ENCODE measurements at places on chromosomes 7 and 10.

DNA sequence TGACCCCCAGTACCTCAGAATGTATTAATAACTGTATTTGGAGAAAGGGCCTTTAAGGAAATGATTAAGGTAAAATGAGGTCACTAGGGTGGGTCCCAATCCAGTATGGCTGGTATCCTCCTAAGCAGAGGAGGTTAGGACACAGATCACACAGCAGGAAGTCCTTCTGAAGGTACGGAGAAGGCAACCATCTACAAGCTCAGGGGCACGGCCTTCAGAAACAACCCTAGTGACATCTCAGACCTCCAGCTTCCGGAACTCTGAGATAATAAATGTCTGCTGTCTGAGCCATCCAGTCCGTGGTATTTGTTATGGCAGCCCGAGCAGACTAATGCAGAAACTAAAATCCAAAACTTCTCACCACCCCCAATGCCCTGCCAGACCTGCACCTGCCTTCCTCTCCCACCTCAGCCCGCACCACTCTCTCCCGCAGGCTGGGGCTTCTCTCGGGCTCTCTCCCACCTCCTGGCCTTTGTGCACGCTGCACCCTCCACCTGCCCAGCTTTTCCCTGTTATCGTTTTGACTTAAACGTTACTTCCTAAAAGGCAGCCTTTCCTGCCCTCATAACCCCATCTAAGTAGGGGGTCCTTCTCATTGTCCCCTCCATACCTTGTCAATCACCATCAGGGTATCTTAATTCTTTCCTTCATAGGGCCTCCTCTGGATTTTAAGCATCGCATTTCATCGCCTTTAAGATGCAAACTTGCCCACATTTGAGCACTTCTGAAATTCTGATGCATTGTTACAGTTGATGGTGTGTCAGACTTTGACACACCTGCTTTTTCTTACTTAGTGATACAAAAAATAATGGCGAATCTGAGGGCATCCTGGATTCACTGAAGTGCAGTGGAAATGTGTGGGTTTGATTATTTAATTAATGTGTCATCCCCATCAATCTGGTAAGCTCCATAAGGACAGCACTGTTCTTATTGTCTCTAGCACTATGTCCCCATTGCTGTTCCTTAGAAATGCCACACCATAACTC is 32.2 kb upstream of the AQP1 start:
- DNase-seq = no peak

DNA sequence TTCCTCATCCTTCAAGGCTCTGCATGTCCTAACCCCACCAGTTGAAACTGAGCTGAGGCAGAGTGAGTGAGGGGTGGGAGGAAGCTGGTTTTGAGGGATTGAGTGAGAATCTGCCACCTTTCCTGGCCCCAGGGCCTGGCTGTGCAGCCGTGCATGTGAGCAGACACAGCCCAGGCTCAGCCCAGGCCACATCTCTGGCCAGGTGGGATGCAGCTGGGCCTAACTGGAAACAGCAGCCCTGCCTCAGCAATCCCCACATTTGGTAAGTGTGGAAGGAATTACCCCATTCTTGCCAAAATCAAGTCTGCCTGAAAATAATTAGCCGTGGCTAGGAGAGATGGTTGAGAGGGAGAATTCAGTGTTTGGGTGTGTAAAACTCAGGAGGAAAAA is 116.6 kb downstream of the NEURL1 start:
- no peak for DNase-seq

DNA sequence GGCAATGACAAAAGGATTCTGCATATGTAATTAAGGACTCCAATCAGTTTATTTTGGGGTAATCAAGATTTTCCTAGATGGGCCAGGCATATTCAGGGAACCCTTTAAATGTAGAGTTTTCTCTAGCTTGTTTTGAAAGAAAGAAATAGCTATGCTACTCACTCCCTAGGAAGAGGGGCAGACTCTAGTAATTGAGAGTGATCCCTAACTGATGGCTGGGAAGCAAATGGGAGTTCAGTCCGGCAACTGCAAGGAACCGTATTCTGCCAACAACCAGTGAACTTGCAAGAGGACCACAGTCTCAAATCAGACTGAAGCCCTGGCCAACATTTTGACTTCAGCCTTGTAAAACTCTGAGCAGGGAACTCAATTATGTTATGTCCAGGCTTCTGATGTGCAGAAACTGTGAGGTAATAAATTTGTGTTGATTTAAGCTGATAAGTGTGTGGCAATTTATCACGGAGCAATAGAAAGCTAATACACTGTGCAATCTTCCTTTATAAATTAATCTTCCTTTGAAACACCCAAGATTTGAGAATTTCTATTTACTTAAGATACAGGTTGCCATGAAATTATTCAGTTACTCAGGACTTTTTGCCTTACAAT is 14.0 kb downstream of the AOAH start:
- DNase-seq = no peak

DNA sequence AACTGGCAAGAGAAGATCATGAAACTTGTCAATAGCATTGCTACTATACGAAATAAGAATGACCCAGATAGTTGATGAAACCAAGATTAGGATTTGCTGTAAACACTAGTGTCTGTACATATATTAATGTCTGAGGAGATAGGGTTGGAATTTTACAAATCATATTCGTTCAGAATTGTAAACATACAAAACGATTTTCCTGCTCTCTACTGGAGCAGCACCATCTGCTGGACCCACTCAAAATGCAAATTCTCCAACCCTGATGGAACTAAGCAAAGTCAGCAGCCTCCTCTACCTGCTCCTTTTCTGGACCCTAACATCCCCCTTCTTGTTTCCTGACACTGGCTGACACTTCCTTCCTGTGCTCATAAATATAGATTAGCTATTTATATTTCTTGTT is 29.4 kb upstream of the SGMS1 start:
- DNase-seq = no peak

DNA sequence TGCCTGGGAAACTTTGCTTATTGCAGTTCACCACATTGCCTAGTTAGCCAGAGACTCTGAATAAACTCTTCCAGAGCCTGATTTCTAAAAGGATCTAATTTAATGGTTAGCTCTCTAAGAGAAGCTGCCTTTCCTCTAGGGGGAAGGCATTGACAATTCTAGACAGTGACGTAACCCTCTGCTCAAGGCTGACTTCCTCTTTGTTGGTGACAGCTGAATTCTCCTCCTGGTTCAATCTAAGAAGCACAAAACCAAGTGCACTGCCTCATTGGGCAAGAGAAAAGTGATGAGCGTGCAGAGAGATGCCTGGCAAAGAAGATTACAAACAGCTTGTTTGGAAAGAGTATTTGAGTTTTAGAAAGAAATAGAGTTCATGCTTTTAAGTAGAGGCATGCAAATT is 102.7 kb downstream of the MACC1 start:
- DNase-seq = no peak

DNA sequence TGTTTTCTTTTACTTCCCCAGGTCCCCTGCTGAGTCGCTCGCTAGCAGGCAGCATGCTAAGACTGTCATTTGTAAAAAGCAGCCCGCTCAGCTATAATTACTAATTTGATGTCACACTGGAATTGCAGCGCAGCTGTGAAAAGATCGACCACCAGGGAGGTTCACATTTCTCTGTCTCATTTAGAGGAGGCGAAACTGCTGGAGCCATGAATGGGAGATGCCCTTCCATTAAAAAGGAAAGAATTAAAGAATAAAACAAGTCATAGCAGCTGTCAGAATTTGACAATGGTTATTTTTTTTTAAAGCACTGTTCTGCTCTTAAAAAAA is 153.5 kb downstream of the PIP4K2A start:
- DNase-seq = peak; percentile 73

DNA sequence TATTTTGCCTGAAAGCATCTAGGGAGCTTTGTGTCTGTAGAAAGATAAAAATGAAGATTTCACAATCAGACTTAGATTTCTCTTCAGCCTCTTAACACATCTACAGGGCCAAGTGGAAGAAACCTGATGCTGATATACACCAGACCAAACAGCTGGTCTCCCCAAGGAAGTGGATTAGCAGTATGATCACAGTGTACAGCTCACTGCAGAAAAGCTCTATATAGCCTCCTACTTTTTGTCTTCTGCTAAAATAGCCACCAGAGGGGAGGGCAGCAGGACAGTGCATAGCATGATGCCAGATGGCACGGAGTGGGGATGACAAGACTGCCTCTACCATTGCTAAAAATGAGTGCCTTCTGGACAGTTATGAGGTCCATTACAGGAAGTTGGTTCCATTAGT is 16.0 kb downstream of the FAM13C start:
- DNase-seq = peak; percentile 47

- DNase-seq = no peak
Observed at GRCh38 chr7:21916176-21916575, 29.5 kb downstream of the CDCA7L start.

DNA sequence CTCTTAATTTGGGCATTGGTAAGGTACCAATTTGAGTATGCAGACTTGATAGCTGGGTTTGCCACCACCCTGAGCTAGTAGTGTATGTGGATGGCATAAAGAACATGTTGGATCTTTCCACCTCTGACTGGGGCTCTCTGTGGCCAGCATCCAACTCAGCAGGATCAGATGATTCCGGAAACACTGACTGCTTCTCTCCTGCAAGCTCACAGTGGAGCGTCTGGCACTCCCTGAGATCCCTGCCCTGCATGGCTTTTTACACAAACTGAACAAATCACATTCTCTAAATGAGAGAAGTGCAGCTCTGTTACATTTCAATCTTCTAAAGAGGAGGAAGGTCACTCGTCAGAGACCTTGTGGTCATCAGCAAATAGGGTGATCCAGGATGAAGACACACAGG is 1057.5 kb downstream of the NRG3 start:
- DNase-seq = no peak

DNA sequence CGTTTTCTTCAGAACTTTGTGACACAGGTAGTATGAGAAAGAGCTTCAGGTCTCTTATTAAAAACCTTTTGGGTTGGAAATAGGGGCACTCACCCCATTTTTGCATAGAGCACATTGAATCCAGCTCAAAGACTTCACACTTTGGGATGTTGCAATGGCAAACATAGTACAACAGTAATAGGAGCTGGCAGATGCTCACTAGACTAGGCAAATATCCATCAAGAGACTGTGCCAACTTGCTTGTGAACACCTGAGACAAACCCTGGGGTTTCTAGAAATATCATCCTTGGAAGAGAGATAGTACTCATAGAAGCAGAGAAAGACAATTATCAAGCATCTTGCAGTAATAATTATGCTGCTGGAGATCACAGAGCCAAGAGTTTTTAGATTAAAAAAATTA is 280.0 kb downstream of the CACNA2D1 start:
- no peak for DNase-seq

- DNase-seq = no peak
Observed at GRCh38 chr7:130814778-130815335, 80.8 kb upstream of the KLF14 start.

GRCh38 chr10:96721207-96721572 is 876 bp upstream of the PIK3AP1 start:
- peak; percentile 10 for DNase-seq

GRCh38 chr7:39386718-39387117 is 179.5 kb upstream of the YAE1 start:
- no peak for DNase-seq

DNA sequence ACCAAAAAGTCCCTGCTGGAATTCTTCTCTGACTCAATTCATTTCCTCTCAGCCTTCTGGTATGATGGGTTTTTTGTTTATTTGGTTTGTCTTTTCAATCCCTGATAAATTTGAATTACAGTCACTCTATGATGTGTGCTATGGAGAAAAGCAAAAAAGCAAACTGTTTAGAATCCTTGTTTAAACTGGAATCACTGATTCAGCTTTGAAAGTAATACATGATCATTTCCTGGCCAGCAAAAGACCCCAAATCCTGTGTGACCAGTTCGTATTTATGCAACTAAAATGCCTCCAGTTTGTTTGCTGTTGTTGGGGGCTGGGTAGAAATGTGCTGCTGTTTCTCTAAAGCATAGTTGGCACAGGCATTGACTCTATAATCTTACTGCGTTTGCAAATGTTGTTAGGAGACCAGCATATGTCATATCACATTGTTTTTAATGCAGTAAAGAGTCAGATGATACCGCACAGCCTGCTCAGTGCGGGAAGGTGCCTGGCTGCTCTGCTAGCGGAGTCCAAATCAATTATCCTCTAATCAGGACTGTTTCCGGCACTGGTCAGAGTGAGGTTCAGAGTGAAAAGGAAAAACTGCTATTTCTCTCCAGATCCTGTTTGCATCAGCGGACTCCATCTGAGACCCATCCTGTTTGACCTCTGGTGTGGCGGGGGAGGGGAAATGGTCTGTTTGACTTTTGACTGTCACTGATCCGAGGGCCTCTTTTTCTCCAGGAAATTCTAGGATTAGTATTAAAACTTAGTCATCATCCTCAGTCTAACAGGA is 40.6 kb upstream of the ADD3 start:
- peak; percentile 12 for DNase-seq

DNA sequence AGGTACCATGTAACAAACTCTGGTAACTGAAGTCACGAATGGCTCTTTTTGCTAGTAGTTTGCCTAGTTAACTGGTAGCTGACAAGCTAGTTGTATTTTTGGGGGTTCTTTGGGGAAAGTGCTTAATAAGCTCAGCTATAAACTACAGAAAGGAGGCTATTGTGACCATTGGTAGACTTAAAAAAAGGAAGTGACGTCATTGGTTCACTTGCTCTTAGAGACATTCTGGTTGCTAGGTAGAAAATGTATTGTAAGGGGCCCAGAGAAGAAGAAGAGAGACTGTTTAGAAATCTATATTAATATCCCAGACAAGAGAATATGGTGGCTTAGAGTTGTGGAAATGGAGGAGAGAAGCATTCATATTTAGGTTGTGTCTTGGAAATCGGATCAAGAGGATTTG is 103.0 kb downstream of the NXPH1 start:
- no peak for DNase-seq

DNA sequence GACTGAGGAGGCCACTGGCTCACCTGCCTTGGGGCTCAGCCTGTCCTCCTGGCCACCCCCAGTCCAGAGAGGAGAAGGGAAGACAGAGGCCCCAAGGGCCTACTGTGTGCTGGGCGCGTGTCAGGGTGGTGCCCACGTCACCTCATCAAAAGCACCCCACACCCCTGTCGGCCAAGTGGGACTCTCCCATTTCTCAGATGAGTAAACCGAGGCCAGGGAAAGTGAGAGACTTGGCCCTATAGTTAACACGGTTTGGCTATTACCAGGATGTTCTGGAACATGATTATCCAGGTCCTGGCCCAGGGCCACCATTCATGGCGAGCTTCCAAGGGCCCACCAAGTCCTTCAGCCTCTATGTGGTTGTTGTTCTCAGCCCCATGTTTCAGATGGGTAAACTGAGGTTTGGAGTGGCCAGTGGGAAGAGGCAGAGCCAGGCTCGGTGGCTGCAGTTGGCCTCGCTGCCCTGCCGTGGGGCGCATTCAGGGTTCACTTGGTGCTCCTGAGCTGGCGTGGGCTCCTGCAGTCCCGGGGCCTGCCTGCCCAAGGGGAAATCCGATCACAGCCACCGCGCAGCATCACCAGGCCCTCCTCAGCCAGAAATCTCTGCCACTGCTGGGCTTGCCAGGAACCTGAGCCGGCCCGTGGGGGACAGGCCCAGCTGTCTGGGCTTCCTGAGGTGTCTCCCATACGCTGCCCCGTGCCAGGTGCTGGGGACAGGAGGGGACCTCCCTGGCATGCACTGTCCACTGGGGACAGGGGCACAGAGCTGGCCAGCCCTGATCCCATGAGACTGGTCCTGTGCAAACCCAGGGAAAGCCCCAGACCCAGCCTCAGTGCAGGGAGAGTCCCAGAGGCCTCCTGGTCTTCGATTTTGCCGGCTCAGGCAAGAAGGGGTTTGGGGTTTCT is 117.7 kb upstream of the TNRC18 start:
- DNase-seq = peak; percentile 56

- peak; percentile 63 for DNase-seq
Observed at GRCh38 chr7:2688409-2689342, 674 bp downstream of the AMZ1 start.

- DNase-seq = no peak
Observed at GRCh38 chr7:151798851-151799448, 78.0 kb downstream of the PRKAG2 start.

GRCh38 chr10:116679351-116679750 is 58.6 kb downstream of the PNLIPRP2 start:
- no peak for DNase-seq

- peak; percentile 49 for DNase-seq
Observed at GRCh38 chr7:83547526-83547925, 101.4 kb downstream of the SEMA3E start.

Measured in SJCRH30 (cell line).